Spinal cord (tissue), 10 donors: ENCODE measurements at places on chromosomes 1 and 21. TPM values are rescaled to one million over a fixed set of nuclear protein-coding genes. Genes with fewer than 3 reads are reported as not detected.

MANEAL gene
- total RNA-seq, result 30.8 TPM

MACF1 gene
- total RNA-seq, result 284 TPM

SWT1 gene
- total RNA-seq, result 12.8 TPM

SPRR2F gene
- not detected for total RNA-seq
